ENCODE measurements at places on chromosomes 12 and 14. TPM values are rescaled to one million over a fixed set of nuclear protein-coding genes. Genes with fewer than 3 reads are reported as not detected.

The PLCZ1 gene
- total RNA-seq: 1.2 TPM

The AKAP3 gene
- total RNA-seq: 1.8 TPM

The PPP4R4 gene
- 0.06 TPM for total RNA-seq

The KCNMB4 gene
- 8.9 TPM for total RNA-seq

The BDKRB2 gene
- 7.8 TPM for total RNA-seq
